Keratinocyte (primary cell): ENCODE measurements at places on chromosomes 12 and 14.

- H3K36me3 ChIP-seq: peaks cover 4% of the 10 kb centered on the region
- no peak overlapping the region for H3K4me3 ChIP-seq
- DNase-seq: no peak
- no peak overlapping the region for H3K27ac ChIP-seq
- H3K27me3 ChIP-seq: no peaks in the 10 kb centered on the region
Observed at GRCh38 chr12:132578118-132578517, 32.3 kb downstream of the LRCOL1 start.

DNA sequence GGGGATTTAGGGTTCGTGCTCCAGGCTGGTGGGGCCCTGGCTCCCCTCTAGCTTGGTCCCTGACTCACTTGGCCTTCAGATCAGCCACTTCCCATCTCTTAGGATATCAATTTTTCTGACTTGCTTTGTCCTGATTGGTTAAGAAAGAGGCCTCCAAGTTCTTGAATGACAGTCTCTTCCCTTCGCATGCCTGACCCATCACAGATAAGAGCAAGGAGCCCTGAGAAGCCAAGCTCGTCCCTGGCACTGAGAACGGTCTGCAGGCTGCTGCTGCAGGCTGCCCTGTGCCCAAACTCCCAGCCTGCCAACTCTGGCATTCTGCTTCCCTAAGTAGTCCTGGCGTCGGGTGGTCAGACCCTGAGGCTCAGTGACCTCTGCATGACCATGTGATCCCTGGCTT is 794 bp upstream of the LRTM2 start:
- no peaks in the 10 kb centered on the region for H3K4me1 ChIP-seq
- H3K36me3 ChIP-seq: no peaks in the 10 kb centered on the region
- no peak overlapping the region for H3K27ac ChIP-seq
- DNase-seq: no peak

DNA sequence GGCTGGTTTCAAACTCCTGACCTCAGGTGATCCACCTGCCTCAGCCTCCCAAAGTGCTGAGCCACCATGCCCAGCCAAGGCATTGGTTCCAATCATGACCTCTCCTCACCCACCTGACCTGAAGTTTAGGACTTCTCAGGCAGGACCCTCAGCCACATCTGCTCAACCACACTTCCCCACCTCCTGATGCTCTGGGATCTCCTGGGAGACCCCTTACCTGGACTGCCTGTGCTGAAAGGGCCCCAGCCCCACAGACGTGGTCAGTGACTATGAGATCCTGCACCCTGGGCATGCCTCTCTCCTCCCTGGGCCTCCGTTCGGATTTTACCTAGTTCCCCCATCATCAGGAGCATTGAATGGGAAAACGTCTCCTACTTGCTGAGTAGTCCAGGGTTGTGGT is 18.0 kb downstream of the GSC start:
- no peak overlapping the region for H3K4me3 ChIP-seq
- DNase-seq: no peak
- no peaks in the 10 kb centered on the region for H3K27me3 ChIP-seq
- H3K36me3 ChIP-seq: no peaks in the 10 kb centered on the region
- H3K27ac ChIP-seq: no peak overlapping the region
- H3K4me1 ChIP-seq: no peaks in the 10 kb centered on the region

DNA sequence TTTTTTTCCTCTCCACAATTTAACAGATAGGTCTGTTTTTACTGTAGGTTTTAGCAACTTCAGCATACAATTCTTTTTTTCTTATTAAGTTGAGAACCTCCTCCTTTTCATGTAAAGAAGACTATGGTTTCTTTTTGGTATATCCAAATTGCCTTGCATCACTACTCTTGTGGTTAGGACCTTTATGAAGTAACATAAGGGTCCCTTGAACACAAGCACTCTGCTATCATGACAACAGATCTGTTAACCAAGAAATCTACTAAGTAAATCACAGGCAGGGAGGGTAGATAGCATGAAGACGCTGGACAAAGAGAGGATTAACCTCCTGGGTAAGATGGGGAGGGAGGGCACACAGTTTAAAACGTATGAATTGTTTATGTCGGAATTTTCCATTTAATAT is 380.6 kb downstream of the CCDC91 start:
- H3K4me1 ChIP-seq: no peaks in the 10 kb centered on the region
- no peaks in the 10 kb centered on the region for H3K36me3 ChIP-seq
- H3K27ac ChIP-seq: no peak overlapping the region
- H3K4me3 ChIP-seq: no peak overlapping the region
- no peaks in the 10 kb centered on the region for H3K27me3 ChIP-seq

DNA sequence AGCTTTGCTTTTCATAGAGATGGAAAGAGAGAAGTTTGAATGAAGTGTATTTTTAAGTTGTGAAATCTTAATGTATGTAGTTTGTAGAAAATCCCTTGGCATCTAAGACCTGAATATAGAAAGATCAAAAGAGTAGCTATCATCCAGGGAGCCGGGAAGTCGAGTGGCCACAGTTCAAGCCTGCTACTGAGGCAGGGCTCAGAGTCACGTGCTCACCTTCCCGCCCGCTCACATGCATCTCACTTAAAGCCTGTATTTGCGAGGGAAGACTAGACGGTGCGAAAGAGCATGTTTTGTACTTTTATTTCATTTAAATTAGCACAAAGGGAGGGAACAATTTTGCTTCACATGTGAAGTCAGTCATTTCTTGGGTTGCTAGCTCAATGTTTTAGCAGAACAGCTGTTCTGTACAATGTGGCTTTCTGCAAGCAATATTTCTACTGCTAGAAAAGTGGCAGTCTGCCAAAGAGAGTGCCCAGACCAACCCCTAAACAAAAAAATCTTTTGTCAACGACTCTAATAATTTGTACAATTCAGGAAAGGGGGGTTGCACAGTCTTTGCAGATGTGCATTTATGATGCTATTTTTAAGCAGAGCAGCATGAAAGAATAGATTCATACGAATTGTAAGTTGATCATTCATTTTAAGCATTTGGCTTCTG is 290.7 kb downstream of the NPAS3 start:
- no peak overlapping the region for H3K27ac ChIP-seq
- no peak for DNase-seq
- H3K27me3 ChIP-seq: no peaks in the 10 kb centered on the region
- H3K4me1 ChIP-seq: no peaks in the 10 kb centered on the region
- no peak overlapping the region for H3K4me3 ChIP-seq
- H3K36me3 ChIP-seq: no peaks in the 10 kb centered on the region

- no peaks in the 10 kb centered on the region for H3K4me1 ChIP-seq
- no peak overlapping the region for H3K4me3 ChIP-seq
- H3K36me3 ChIP-seq: no peaks in the 10 kb centered on the region
- no peaks in the 10 kb centered on the region for H3K27me3 ChIP-seq
- DNase-seq: no peak
- no peak overlapping the region for H3K27ac ChIP-seq
Observed at GRCh38 chr12:119486599-119487154, 106.9 kb upstream of the TMEM233 start.

GRCh38 chr12:89244536-89244935 is 107.8 kb downstream of the DUSP6 start:
- no peaks in the 10 kb centered on the region for H3K27me3 ChIP-seq
- DNase-seq: no peak
- H3K27ac ChIP-seq: no peak overlapping the region

- DNase-seq: no peak
- H3K4me3 ChIP-seq: no peak overlapping the region
- H3K4me1 ChIP-seq: no peaks in the 10 kb centered on the region
- no peaks in the 10 kb centered on the region for H3K27me3 ChIP-seq
- peaks cover 6% of the 10 kb centered on the region for H3K36me3 ChIP-seq
- no peak overlapping the region for H3K27ac ChIP-seq
Observed at GRCh38 chr14:34562776-34563150, 23.3 kb upstream of the EAPP start.

- H3K4me1 ChIP-seq: peaks cover 2% of the 10 kb centered on the region
- H3K27ac ChIP-seq: no peak overlapping the region
- H3K27me3 ChIP-seq: peaks cover 3% of the 10 kb centered on the region
- H3K36me3 ChIP-seq: no peaks in the 10 kb centered on the region
Observed at GRCh38 chr12:11947213-11947612, 123.5 kb upstream of the BCL2L14 start.

DNA sequence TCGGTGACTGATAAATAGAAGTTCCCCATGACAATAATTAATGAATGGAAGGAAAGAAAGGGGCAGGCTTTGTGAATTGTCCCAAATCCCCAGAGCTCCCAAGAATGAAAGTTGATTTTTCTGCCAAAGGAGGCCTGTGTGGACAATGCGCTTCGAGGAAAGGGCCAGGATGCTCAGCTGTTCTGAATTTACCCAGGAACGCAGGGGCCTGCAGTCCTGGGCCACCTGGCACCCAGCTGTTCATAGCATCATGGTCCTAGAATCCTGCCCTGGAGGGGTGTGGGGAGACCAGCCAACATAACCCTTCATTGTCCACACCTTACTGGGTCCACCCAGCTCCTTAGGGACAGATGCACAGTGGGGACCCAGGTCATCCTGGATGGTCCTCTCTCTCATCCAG is 587.5 kb downstream of the BCL11B start:
- H3K36me3 ChIP-seq: no peaks in the 10 kb centered on the region
- no peak for DNase-seq
- H3K27me3 ChIP-seq: no peaks in the 10 kb centered on the region
- H3K4me3 ChIP-seq: no peak overlapping the region
- no peak overlapping the region for H3K27ac ChIP-seq

DNA sequence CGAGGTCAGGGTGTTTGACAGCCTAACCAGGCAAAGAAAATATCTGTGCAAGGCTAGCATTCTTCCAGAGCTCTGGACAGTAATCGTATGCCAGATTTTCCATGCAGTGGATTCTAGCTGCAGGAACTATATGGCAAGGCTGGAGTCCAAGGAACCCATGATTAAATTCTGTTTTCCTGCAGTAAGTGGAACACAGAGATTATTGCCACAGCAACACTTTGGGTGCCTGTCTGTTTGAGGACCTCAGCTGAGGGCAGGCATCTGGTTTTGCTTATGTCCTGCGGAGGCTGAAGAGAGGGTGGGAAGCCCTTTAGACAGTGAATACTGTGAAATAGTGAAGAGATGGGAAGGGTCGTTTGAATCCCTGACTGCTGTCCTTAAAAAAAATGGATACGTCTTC is 104.4 kb downstream of the DAD1 start:
- no peak for DNase-seq
- H3K36me3 ChIP-seq: no peaks in the 10 kb centered on the region
- H3K27me3 ChIP-seq: peaks cover 6% of the 10 kb centered on the region
- H3K27ac ChIP-seq: no peak overlapping the region
- H3K4me3 ChIP-seq: no peak overlapping the region
- H3K4me1 ChIP-seq: peaks cover 5% of the 10 kb centered on the region

- peak overlapping the region; percentile 50 for H3K4me3 ChIP-seq
- no peak overlapping the region for H3K27ac ChIP-seq
- peaks cover 8% of the 10 kb centered on the region for H3K4me1 ChIP-seq
- no peaks in the 10 kb centered on the region for H3K36me3 ChIP-seq
Observed at GRCh38 chr14:90828642-90829487, 12.6 kb upstream of the TTC7B start.

- DNase-seq: no peak
- peak overlapping the region; percentile 5 for H3K27ac ChIP-seq
Observed at GRCh38 chr14:28742171-28742846, 24.3 kb upstream of the FOXG1 start.

- no peaks in the 10 kb centered on the region for H3K36me3 ChIP-seq
- H3K27ac ChIP-seq: peak overlapping the region; percentile 40
- H3K27me3 ChIP-seq: peaks cover 10% of the 10 kb centered on the region
- peak overlapping the region; percentile 42 for H3K4me3 ChIP-seq
- peaks cover 43% of the 10 kb centered on the region for H3K4me1 ChIP-seq
- DNase-seq: no peak
Observed at GRCh38 chr14:105087963-105088811, 23.0 kb upstream of the GPR132 start.

DNA sequence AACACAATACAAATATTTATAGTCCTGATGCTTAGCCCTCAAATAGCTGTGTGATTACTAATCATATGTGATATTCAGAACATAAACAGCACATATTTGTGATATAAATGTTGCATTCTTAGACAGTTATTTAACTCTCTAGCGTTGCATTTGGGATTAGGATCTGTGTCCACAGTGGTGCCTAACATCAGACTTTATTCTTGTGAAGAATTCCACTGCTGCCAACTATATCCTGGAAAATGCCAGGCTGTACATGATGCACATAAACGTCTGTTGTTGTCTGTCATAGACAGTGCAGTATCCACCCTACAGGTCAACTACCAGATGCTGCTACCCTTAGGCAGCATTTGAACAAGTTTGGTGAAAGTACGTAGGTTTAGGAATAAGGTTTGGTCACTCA is 39.0 kb downstream of the SLC38A4 start:
- H3K36me3 ChIP-seq: no peaks in the 10 kb centered on the region
- H3K27me3 ChIP-seq: no peaks in the 10 kb centered on the region
- peak overlapping the region; percentile 25 for H3K27ac ChIP-seq
- no peak overlapping the region for H3K4me3 ChIP-seq
- DNase-seq: peak; percentile 17

- H3K4me1 ChIP-seq: peaks cover 46% of the 10 kb centered on the region
- no peaks in the 10 kb centered on the region for H3K36me3 ChIP-seq
- no peaks in the 10 kb centered on the region for H3K27me3 ChIP-seq
- DNase-seq: no peak
Observed at GRCh38 chr12:47020211-47020821, 59.1 kb upstream of the PCED1B start.

- no peaks in the 10 kb centered on the region for H3K27me3 ChIP-seq
- DNase-seq: no peak
- H3K27ac ChIP-seq: no peak overlapping the region
- H3K4me1 ChIP-seq: no peaks in the 10 kb centered on the region
- H3K4me3 ChIP-seq: no peak overlapping the region
Observed at GRCh38 chr14:76051717-76052465, 66.3 kb downstream of the IFT43 start.

GRCh38 chr14:51327376-51327775 is 87.3 kb downstream of the TMX1 start:
- H3K27ac ChIP-seq: no peak overlapping the region
- no peaks in the 10 kb centered on the region for H3K27me3 ChIP-seq
- no peak for DNase-seq
- H3K4me1 ChIP-seq: peaks cover 22% of the 10 kb centered on the region
- no peaks in the 10 kb centered on the region for H3K36me3 ChIP-seq
- H3K4me3 ChIP-seq: no peak overlapping the region

DNA sequence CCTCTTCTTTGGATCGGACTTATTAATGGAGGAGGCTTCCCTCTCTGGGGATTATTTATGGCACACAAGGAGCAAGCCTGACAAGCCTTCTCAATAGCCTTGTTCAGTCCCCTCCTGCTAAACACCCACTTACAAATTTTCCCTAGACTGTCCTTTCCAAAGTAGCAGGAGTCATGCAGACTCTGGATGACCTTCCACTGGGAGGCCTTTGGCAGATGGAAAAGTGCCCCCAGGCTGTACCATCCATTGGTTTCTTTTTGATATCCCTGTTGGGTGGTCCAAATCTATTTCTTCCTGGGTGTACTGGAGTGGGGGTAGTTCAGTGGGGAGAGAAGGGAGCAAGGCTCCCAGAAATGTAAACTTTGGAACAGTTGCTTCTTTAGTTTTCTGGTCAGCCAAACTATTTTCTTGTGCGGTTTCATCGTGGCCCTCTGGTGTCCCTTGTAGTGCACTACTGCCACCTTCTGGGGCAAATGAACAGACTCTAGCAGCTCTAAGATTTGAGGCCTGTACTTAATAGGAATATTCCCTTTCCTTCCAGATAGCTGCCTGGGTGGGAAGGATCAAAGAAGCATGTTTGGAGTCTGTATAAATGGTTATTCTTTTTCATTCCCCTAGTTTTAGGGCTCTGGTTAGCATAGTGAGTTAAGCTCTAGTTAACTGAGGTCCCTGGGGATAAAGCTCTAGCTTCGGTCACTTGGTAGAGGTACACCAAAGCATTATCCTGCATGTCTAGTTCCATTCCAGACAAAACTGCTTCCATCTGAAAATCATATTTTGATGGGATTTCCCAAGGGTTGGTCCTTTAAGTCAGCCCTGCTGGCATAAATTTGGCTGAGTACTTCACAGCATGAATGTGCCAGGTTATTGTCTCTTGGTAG is 409.5 kb downstream of the SLC6A15 start:
- peaks cover 17% of the 10 kb centered on the region for H3K4me1 ChIP-seq
- H3K4me3 ChIP-seq: no peak overlapping the region
- peak overlapping the region; percentile 62 for H3K27ac ChIP-seq
- no peaks in the 10 kb centered on the region for H3K36me3 ChIP-seq
- no peaks in the 10 kb centered on the region for H3K27me3 ChIP-seq
